ENCODE measurements at places on chromosomes 16 and 17.

DNA sequence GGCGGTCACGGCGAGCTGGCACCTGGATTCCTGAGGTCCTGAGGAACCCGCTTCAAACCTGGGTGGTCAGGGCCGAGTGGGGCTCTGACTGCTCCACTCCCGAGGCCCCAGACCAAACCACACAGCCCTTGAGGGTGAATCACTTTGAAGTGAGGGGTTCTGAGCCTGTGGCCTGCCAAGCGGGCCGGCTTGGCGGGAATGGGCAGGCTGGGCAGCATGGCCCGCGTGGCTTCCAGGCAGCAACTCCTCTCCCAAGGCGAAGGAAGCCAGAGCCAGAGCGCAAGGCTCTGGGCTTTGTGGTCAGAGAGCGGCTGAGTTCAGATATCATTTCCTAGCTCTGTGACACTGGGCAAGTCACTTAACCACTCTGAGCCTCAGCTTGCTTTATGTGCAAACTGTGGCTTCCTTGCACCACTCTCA, 42.7 kb downstream of the CMIP start:
- no peak for DNase-seq

DNA sequence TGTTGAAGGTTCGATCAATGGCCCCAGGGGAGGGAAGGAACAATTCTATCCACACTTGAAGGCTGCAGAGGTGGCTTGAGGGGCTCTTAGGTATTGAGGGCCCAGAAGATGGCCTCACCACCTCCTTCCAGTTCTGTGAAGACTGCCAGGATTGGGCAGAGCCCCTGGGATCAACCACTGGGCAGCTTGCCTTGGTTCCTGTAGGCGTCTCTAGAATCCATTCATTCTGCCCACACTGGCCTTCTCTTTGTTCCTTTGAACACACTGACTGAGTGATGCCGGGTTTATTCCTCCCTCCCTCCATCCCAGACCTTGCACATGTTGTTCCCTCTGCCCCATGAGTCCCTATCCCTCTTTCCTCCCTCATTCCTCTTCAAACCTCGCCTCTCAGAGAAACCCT, 50.5 kb downstream of the SYT17 start:
- DNase-seq, result no peak

GRCh38 chr17:71438631-71439146, 682.1 kb upstream of the SOX9 start:
- peak; percentile 54 for DNase-seq

DNA sequence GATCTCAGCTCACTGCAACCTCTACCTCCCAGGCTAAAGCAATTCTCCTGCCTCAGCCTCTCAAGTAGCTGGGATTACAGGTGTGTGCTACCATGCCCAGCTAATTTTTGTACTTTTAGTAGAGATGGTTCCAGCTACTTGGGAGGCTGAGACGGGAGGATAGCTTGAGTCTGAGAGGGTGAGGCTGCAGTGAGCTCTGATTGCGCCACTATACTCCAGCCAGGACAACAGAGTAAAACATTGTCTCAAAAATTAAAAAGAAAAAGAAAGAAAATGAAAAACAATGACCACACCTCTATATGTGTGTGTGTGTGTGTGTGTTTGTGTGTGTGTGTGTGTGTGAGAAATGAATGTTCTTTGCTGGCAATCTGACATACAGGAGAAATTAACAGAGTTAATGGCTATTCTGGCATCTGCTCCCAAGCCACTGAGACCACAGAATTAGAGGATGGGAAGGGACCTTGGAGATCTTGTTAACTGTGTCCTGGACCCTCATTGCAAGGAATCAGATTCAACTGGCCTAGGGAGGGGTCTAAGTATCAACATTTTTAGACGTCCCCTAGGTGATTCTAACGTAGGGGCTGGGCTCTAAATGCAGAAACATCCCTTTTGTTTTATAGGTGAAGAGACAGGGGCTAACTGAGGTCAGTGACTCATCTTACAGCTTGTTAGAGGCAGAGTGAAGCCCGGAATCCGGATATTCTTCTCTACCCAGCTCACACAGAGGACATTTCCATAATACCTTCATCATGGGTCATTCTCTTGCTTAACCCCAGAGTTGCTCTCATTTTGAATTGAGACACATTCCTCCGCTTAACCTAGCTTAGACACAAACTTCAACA, 16.4 kb upstream of the MARCHF10 start:
- no peak for DNase-seq

- DNase-seq, result no peak
Measured at GRCh38 chr17:81341516-81342268, 46.6 kb upstream of the SLC38A10 start.
